IPS DF 19.7 (cell line): ENCODE measurements at places on chromosomes 16 and 17.

DNA sequence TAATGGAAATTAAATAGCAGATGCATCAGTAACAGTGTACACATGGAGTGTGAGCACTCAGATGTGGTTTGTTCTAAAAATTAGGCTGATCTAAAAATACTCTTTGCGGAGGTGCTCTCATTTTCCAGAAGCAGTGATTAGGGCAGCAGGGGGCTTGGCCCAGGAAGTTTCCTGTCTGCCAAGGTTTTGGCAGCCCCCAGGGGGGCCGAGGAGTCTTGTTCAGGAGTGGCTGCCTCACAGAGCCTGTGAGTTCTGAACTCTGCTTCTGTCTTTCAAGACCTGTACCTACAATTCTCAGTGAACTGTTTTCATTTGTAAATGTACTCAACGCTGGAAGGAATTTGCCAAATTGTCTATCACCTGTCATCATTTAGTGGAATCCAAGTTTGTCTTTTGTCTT is 388.4 kb upstream of the CDH11 start:
- DNase-seq = no peak

- no peak for DNase-seq
Observed at GRCh38 chr16:19481296-19481695, 40.6 kb downstream of the GDE1 start.

GRCh38 chr16:51159865-51160264 is 8.8 kb upstream of the SALL1 start:
- no peak for DNase-seq

GRCh38 chr17:79861413-79862216 is 22.4 kb upstream of the CBX4 start:
- no peak for DNase-seq

DNA sequence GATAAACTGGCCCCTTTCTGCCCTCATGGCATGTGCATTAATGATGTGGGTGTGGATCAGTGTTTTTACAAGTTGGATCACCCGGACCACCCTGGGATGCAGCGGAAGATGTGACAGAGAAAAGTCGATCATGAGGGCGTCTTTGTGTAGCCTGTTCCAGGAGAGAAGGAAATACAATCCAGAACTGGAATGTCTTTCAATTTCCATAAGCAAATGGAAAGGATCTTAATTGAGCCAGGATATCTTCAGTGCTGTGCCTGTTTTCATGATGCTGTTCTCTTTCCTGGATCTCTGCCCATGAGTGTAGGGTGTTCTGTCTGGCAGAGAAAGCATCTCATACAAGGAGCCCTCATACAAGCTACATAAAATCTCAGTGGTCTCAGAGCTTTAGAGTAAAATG is 481.4 kb downstream of the XYLT1 start:
- no peak for DNase-seq

DNA sequence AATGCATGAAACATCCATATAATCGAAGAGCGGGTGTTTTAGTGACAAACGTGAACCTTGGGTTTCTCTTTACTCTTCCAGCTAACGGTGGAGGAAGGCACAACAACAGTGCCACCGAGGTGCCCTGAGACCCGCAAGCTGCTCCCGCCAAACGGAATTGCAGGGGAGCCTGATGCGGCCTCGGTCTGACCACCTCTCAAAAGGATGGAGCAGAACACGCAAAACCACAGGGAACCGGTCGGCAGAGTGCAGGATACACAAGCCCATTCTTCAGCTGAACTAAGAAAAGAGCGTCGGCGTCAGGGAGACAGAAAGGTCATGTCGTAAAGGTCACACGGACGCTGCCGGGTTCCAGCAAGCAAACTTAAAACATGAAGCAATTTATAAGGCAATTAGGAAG is 109.5 kb upstream of the ZNF750 start:
- DNase-seq = no peak

DNA sequence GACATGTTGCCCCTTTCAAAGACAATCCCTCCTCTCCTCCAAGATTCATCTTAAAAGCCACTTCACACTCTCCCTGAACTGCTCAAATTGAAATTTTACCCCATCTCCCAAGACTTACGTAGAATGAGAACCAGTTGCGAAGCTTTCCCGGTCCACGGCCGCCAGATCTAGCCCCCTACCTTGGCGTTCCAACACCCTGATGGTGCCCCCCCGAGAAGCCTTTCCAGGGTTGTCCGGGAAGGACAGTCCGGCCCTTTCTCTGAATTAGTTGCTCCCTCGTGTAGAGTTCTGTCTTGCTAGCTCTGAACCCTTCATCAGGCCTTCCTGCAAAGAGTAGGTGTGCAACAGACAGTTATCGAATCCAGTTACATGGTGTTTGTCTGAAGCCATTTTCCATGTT is 60.0 kb upstream of the DNAH17 start:
- no peak for DNase-seq

- DNase-seq = no peak
Observed at GRCh38 chr17:77392376-77393273, 251.9 kb downstream of the SEC14L1 start.

DNA sequence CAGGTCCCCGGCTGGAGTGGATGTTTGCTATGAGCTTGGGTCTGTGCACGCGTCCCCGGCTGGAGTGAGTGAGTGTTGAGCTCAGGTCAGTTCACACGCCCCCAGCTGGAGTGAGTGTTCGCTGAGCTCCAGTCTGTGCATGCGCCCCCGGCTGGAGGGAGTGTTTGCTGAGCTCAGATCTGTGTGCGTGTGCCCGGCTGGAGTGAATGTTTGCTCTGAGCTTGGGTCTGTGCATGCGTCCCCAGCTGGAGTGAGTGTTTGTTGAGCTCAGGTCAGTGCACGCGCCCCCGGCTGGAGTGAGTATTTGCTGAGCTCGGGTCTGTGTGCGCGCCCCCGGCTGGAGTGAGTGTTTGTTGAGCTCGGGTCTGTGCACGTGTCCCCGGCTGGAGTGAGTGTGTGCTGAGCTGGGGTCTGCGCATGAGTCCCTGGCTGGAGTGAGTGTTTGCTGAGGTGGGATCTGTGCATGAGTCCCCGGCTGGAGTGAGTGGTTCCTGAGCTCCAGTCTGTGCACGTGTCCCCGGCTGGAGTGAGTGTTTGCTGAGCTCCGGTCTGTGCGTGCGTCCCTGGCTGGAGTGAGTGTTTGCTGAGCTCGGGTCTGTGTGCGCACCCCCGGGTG is 284.2 kb downstream of the SNX29 start:
- DNase-seq = peak; percentile 80

DNA sequence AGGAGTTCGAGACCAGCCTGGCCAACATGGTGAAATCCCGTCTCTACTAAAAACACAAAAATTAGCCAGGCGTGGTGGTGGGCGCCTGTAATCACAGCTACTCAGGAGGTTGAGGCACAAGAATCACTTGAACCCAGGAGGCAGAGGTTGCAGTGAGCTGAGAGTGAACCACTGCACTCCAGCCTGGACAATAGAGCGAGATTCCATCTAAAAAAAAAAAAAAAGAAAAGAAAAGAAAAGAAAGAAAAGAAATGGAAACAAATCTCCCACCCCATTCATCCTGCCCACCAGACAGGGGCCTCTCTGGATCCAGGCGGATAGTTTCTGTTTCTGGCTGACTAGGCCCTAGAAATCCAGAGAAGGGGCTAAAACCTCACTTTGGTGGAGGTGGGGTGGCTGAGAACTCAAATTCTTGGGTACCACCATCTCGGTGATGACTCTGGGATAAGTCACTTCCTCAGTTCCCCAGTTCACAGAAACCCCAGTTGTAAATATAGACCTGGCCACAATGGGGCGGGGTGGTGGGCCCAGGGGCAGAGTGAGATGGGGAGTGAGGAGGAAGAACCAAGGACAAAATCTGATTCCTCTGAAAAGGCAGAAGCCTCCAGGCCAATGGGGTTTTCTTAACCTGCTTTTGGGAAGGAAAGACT is 22.2 kb downstream of the SOCS1 start:
- DNase-seq = no peak

DNA sequence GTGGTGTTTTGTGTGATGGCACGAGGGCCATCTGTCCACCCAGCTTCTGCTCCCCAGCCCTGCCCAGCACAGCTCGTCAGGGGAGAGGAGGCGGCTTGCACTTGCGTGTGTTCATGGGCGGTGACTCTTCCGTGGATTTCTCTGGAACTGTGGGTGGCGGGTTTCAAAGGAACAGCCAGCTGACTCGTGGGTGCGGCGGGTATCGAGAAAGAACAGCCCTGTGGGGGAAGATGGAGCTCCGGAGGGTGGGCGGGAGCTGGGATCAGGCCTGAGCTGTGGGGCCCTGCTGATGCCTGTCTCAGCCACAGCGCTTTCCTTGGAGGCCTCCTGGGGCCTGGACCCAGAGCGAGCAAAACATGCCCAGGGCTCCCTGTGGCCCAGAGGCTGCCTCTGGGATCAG is 13.2 kb downstream of the NAGPA start:
- DNase-seq = no peak

- DNase-seq = no peak
Observed at GRCh38 chr16:85180047-85180826, 68.0 kb upstream of the CIBAR2 start.

DNA sequence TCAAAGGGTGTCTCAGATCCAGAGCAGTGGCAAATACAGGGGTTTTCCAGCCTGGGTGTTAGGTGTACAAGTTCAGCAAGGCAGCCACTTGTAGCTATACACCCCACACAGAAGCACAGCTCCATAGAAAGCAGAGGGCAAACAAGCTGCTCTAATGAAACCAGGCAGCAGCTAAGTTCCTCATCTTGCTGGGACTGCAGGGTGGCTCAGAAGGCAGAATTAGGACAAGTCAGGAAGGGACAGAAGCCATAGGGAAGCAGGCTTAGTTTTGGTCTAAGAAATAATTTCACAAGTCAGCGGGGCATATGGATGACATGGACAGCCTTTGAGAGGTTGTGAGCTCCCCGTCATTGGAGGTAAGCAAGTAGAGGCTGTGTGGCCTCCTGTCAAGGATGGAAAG is 23.7 kb downstream of the CNGB1 start:
- no peak for DNase-seq

- DNase-seq = no peak
Observed at GRCh38 chr17:72465191-72466024, 344.6 kb downstream of the SOX9 start.

- no peak for DNase-seq
Observed at GRCh38 chr17:4272972-4273368, 9.2 kb upstream of the ANKFY1 start.

DNA sequence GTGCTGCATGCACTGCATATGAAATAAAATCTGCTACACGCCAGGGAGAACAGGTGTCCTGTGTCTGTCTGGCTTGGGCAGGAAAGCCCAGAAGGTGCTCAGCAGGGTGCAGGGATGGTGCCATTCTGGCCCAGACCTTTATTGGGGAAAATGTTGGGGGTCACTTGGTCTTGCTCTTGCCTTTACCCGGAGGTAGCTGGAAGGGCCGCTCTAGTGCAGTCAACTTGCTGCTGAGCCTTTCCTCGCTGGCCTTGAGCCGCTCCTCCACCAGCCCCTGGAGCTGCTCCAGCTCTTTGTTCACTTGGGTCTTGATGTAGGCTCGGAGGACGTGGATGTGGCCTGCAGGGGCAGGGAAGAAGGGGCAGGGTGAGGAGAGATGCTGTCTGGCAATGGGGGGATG is 4.5 kb downstream of the CFAP119 start:
- DNase-seq = no peak

GRCh38 chr16:30957456-30958174 is at the start of gene SETD1A:
TSS of gene SETD1A (plus strand) at chr16:30957754. CDS start at chr16:30958732, 978 bp downstream.
- DNase-seq = no peak

- DNase-seq = no peak
Observed at GRCh38 chr16:23055481-23055880, 93.8 kb downstream of the USP31 start.

DNA sequence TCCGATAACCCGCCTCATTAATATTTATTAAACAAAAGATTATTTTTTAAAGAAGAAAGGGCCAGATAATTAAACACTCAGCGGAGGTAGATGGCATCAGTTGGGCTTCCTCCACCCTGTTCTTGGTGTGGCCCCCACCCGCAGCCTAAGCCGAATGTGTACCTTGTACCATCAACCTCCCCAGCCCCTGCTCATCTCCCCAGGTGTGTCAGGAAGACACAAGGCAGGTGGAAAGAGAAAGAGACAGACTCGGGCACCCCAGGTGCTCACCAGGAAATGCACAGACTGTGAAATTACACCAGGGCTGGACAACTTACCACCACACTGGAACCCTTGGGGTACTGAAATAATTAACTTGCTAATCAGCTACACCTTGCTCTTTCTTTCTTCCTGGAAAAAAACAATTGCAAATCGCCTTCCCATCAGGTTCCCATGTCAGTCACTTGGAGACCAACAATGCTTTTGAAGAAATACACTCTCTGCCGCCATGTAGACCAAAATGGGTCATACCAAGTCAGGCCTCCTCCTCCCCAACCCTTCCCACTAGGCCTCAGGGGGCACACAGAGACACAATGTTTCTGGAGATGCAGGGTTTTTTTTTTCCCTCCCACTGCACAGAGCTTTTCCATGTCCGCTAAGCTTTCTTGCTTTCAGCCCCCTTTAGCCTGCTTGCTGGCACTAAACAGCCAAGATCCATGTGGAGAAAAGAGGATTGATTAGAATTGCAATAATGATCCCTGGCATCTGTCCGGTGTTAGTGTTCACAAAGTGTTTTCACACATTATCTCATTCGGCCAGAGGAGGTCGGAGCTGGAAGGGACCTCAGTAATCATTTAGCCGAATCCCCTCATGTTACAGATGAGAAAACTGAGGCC is 8.6 kb upstream of the LHX1 start:
- DNase-seq = no peak

- no peak for DNase-seq
Observed at GRCh38 chr17:78168242-78168902, at the start of gene SYNGR2. TSS of gene SYNGR2 (plus strand) at chr17:78168581. CDS start at chr17:78168617, 36 bp downstream.
